NCI-H2081 (cell line): ENCODE measurements at places on chromosomes 7 and 10.
A peak's percentile ranks its signal among the peaks of the same experiment; 100 is the strongest.

GRCh38 chr7:42167631-42168236 is 69.3 kb downstream of the GLI3 start:
- no peak for DNase-seq

DNA sequence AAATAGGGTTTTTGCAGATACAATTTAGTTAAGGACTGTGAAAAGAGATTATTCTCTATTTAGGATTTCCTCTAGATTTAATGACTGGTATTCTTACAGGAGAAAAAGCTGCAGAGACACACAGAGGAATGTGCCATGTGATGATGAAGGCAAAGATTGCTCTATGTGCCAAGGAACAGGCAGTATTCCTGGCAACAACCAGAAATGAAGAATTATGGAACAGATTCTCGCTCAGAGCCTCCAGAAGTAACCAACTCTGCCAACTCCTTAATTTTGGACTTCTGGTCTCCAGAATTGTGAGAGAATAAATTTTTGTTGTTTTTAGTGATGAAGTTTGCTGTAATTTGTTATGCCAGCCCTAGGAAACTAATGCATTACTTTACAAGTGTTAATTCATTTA is 307.6 kb upstream of the SEMA3A start:
- DNase-seq: no peak

DNA sequence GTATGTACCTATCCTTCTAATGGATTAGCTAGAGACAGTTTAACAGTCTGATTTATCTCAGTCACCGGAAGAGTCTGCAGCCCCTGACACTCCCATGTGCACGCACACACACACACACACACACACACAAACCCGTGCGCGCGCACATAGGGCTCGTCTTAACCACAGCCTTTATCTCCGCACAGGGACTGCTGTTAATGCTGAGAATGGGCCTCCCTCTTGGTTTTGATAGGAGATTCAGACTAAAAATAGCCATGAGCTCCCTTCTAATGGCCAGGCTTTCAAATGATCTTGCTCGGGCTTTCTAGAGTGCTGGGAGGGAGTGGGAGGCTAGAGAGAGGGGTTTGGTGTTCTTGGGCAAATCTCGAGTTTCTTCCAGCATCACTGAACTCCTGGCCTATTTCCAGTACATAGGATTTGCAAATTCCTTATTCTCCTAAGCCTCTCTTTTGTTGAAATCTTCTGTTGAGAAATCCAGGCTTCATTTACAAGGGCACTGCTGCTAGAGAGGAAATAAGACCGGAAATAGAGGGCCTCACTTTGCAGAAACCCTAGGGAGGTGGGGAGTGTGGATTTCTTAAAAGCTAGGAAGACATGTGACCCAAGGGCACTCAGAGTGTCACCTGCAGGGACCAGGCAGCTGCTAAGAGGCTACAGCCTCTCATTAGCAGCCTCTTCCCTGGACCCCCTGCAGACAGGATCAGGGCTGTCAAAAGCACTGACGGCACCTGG is 2.4 kb downstream of the TMEM72 start:
- no peak for DNase-seq

- no peak for DNase-seq
These were observed 4.4 kb downstream of the FBH1 start for GRCh38 chr10:5894403-5894802.

DNA sequence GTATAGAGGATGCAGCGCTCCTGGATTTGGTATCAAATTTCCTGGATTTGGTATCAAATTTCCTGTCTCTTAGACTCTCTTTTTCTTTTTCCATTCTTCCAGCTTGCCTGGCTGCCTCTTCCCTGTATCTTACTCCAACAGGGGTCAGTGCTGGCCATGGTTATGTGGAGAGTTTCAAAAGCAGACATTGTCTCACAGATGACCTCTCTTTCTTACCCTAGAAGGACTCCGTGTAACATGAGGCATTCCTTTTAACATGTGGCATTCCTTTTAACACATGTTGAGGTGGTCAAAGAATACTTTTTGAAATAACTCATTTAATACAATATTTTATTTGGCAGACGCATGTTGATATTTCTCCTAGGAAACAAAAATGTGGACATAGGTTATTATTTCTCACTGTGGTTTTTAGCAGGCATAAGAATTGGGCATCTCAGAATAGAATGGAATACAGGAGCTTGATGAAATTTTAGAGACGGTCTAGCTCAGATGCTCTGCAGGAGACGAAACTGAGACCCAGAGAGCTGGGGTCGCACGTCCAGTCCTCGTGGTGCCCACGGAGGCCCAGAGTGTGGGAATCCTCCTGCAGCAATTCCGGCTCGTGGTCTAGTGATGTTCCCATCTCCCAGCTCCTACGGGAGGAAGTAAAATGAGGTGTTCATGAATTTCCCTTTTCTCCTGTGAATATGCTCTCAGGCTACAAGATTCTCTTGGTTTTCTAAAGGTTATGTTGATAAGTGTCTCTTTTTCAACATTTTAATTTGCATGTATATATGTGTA is 59.6 kb upstream of the PITRM1 start:
- no peak for DNase-seq

- no peak for DNase-seq
These were observed 22.5 kb downstream of the CD36 start for GRCh38 chr7:80660939-80661338.

DNA sequence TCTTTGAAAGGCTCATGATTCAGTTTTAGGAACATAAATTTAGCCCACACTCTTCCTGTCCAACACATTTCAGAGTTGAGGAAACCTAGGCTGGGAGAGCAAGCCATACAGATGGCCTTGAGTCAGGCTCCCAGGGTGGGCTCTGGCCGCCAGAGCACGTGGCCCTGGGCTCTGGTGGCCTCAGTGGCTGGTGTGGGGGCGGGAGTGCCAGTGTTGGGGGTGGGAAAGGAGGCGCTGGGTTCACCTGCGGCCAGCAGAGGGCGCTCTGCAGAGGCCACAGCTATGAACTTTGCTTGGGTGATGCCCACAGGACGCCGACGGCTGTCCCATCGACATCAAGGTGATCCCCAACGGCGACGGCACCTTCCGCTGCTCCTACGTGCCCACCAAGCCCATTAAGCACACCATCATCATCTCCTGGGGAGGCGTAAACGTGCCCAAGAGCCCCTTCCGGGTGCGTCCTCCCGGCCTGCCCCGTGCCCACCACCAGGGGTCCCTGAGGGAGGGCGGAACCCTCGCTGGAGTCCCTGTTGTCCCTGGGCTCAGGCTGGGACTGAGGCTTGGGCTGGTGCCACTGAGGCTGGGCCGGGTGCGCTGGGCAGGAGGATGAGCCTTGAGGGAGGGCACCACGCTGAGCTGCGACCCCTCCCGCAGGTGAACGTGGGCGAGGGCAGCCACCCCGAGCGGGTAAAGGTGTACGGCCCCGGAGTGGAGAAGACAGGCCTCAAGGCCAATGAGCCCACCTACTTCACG is 11.9 kb downstream of the FLNC start:
- DNase-seq: no peak

- no peak for DNase-seq
These were observed 19.7 kb downstream of the TLL2 start for GRCh38 chr10:96493871-96494525.

GRCh38 chr7:102215256-102215655 is 71.4 kb upstream of the SH2B2 start:
- no peak for DNase-seq

- peak; percentile 75 for DNase-seq
These were observed 120.1 kb downstream of the ELAPOR2 start for GRCh38 chr7:86939197-86939814.

GRCh38 chr7:128725531-128725930 is 13.6 kb upstream of the CALU start:
- DNase-seq: no peak

GRCh38 chr10:113127901-113128283 is 177.8 kb downstream of the TCF7L2 start:
- DNase-seq: no peak

DNA sequence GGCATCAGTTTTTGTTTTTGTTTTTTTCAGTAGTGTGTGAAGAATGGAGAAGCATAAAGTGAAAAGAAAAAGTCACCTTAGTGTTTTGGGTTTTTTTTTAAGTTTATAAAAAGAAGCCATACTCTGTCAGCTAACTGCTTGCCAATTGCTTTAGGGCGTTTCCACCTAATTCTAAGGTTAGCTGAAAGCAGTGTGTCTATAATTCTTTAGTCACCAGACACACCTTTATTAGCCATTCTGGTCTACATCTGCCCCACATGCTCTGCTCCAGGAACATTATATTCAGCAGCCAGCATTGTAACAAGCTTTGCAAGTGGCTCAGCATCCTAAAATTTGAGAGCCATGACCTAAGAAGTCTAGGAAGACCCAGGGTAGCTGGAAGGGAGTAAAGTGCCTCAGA is 14.1 kb upstream of the SLC16A12 start:
- DNase-seq: no peak

- peak; percentile 85 for DNase-seq
These were observed 122.4 kb upstream of the AFAP1L2 start for GRCh38 chr10:114526504-114527238.

- DNase-seq: no peak
These were observed 494.1 kb upstream of the NRP1 start for GRCh38 chr10:33828592-33828991.

DNA sequence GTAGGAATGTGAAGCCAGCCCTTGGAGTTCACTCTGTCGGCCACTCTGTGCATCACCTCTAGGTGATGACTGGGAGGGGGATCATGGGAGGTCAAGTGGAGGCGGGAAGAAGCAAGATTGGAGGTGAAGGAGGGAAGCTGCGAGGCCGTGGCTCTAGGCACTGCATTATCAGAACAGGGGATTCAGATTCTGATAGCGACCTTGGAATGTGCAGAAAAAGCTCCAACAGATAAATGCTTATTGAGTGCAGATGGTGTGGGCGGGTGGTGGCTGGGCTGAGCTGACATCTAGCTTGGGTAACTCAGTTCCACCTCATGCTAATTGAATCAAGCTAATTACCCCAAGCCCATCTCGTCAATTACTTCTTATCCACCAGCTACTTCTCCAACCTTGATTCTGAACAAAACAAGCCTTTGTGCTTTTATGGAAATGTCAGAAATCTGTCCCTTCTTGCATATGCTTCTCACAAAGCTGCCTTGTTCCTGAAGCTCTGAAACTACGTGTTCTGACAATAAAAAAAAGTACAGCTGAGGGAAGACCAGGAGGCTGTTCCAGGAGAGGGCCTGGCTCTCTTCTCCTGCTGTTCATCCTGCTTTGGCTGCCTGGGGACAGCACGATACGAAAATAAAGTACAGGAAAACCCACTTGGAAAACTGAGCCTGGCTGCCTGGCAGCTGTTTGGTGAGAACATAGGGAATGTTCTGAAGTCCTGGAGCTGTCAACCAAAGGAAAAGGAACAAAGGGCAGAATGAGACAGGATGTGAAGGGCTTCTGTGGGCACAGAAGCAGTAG is 27.5 kb downstream of the STRA8 start:
- no peak for DNase-seq

- no peak for DNase-seq
These were observed 178.5 kb downstream of the NRP1 start for GRCh38 chr10:33155720-33156638.

- peak; percentile 51 for DNase-seq
These were observed 96.3 kb downstream of the DNAJB6 start for GRCh38 chr7:157432957-157433576.

GRCh38 chr7:105130048-105130447 is 116.0 kb downstream of the KMT2E start:
- no peak for DNase-seq

GRCh38 chr7:83065714-83066113 is 97.0 kb downstream of the PCLO start:
- no peak for DNase-seq

DNA sequence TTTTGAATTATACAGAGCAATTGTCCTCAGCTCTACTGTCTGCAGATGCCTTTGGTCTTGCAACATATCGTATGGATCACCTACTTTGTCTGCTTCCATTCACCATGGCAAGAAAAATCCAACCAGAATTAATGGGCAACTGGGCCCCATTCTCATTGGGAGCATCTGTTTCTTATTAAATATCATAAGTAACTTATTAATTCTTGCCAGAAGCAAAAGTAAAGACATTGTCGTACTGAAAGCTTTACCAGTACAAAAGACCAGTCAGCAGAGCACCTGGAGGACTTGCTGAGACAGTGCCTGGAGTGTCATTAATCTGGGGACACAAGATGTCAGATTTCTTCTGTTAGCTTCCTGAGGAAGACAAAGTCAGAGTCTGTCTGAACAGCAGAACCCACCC is 404.5 kb downstream of the INHBA start:
- DNase-seq: no peak

- DNase-seq: no peak
These were observed 104.8 kb downstream of the SLC25A13 start for GRCh38 chr7:96217147-96217546.

- no peak for DNase-seq
These were observed 92.4 kb upstream of the SGCE start for GRCh38 chr7:94748376-94748775.

DNA sequence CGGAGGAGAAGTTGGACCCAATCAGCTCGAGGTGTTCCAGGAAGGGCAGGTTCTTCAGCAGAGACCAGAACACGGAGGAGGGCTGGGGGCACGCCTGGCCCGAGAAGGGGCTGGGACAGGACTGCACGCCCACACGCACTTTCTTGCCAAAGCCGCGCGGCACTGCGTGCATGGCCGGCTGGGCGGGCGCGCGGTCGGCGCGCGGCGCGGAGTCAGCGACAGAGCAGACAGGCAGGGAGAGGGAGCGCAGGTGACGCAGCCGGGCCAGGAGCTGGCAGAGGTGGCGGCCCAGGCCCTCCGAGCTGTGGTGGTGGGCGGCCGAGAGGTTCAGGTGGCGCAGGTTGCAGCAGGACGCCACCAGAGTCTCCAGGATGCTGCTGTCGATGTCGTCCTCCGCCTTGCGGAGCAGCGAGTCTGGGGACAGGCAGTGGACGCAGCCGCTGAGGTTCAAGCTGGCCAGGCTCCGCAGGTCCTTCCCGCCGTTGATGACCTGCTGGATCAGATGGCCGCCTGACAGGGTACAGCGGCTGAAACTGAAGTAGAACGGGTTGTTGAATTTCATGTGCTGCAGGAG is 77.2 kb upstream of the TNRC18 start:
- DNase-seq: no peak

GRCh38 chr7:45400680-45401079 is 173.5 kb upstream of the ADCY1 start:
- DNase-seq: no peak

DNA sequence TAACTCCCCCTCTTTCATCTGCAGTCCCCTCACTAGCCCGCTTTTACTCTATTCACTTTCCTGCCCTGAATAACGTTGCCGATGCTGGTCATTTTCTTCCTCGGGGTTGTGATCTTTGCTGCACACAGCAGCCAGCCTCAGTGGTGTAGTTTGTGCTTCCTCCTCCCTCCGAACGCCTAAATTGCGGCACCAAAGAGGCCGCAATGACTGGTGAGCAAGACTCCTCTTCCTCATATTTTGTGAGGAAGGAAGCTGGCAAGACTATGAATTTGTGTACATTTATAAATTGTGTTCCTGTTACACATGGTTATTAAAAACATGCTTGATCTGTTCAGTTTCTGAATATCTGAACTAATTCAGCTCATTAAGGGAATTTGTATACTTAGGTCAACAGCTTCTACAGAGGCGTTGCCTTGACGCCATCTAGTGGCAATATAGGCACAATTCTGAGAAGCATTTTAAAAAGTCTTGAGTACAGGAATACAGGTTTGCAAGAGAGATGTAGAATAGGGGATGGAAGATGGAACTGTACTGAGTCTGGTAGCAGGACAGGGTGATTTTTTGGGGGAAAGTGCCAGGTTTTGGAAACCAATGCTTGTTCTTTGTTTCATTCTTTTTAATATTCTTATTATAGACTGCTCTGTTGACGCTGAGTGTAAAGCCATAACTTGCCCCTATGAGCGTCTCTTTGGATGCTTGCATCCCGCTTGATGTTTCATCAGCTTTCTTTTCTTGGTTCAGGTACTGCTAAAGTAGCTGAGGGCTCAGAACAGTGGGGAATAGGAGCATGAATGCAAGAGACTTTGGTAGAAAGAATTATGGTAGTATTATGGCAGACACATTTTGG is 4.1 kb upstream of the TAS2R5 start:
- DNase-seq: peak; percentile 74

GRCh38 chr10:3568392-3568791 is 216.6 kb downstream of the KLF6 start:
- DNase-seq: no peak
